ENCODE measurements at places on chromosomes 11 and 22.

DNA sequence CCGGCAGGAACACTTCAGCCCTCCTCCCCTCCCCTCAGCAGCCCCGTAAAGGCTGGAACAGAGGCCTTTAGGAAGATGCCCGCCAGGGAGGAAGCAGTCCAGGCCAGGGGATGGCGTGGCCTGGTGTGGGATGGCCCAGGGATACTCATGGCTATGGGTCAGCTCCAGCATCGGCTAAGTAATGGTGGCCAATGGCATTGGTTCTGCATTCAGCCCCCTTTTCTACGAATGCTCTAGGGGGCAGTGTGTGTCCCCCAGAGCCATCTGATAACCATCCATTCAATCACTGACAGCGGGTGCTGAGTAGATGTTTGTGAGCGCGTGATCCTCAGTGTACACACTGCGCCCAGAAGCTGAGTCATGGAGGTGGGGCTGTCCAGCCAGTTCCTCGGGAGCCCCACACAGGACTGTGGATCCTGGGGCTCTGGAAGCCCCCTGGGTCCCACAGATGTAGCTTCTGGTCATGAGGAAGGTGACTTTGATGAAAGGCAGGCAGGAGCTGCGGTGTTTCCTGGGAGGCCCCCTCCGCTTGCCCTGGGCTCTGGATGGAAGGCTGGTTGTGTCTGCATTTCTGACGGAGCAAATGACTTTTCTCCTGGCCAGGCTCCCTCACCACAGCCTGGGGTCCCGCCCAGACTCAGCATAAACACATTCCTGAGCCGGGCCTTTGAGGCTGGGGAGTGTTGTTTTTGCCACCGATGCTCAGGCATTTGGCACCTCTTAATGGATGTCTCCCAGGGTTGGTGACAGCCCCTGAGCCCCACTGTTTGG, 46.5 kb downstream of the FBLN1 start:
- DNase-seq = peak; percentile 88

DNA sequence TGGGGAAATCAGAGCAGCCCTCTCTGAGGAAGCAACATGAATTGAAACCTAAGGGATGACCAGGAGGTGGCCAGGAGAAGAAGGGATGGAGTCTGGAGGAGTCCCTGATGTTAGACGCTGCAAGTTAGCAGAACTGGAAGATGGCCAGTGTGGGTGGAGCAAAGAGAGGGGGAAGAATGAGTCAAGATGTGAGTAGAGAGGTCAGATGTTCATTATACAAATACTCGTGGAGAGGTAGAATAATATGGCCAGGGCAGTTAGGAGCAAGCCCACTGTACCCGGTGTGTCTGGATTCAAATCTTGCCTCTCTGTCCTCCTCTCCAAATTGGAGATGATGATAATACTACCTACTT, 242.0 kb downstream of the TENM4 start:
- DNase-seq = no peak

GRCh38 chr11:43072096-43072495, 239.7 kb upstream of the API5 start:
- no peak for DNase-seq

GRCh38 chr22:49541693-49542230, 285.9 kb downstream of the BRD1 start:
- DNase-seq = peak; percentile 71

DNA sequence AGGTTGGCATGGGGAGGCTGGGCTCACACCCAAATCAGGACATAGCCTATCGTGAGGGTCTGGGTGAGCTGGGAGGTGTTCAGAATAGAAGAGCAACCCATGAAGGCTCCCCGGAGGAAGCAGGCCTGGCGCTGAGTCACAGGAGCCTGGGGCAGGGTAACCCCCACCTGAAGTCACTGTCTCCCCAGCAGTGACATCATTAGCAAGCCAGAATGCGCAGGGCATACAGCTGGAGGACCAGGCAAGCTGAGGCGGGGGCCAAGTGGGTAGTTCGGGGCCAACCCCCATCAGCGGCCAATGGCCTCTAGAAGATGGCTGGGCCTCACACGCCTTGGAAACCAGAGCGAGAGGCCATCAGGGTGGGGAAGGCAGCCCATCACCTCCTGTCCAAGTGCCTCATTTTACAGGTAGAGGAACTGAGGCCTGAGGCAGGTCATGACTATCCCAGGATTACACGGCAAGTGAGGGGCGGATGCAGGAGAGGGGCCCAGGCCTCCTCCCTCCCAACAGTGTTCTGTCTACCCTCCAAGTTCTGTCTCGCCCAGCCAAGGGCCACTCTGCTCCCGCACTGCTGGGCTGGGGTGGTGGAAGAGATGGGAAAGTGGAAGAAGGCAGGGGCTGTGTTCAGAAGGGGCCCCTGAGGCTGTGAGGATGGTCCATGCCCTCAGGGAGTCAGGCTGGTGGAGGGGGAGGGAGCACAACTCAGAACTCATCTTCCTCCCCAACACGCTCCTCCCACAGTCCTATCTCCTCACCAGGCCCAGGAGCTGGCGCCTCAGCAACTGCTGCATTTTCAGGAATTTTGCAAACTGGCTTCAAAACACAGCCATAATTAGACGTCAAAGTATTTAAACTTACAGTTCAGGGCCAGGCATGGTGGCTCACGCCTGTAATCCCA, 24.6 kb downstream of the RPL3 start:
- DNase-seq = no peak

DNA sequence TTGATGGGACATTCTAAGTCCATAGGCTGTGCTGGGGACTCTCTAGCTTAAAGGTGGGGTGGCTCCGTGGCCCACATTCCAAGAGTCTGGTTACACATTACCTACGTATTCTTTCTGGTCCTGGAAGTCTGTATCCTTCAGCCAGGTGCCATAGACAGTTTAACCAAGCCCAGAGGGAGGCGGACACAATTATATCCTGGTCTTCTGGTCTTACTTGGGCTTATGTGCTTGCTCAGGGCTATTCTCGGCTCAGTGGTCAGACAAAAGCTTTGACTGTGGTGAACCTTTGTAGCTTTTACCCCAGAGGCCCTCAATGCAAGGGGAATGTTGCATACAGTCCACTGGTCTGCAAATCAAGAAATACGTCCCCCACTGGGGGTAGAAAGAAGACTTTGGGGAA, 3.4 kb upstream of the INCENP start:
- DNase-seq = no peak

DNA sequence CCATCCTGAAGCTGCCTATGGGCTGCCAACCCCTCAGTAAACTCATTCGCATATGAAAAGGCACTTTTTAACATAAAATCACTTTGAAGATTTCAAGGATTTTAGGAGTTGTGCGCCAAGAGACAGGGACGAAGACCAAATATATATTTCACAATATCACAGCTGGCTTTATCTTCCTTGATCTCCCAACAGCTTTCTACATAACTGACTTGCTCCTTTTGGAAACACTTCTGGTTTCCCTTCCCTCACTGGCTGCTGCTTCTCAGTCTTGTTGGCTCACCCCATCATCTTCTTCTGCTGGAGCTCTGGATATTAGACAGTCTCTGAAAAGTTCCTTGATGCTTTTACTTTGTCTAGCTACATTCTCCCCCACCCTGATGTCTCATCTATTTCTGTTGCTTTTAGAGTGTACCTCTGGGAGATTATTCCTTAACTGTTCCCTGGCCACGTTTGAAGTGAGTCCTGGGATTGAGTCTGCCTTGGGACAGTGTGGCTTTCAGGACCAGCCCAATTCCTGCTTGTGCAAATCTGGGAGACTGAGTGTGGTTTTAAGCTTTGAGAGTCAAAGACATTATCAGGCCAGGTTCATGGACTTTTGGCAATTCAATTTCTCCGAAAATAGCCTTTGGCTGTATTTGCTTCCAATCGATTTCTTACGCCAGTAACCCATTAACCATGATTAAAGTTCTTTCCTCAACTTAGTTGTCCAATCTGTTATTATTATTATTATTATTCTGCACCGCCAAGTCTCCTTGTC, 30.9 kb upstream of the NNMT start:
- peak; percentile 21 for DNase-seq

DNA sequence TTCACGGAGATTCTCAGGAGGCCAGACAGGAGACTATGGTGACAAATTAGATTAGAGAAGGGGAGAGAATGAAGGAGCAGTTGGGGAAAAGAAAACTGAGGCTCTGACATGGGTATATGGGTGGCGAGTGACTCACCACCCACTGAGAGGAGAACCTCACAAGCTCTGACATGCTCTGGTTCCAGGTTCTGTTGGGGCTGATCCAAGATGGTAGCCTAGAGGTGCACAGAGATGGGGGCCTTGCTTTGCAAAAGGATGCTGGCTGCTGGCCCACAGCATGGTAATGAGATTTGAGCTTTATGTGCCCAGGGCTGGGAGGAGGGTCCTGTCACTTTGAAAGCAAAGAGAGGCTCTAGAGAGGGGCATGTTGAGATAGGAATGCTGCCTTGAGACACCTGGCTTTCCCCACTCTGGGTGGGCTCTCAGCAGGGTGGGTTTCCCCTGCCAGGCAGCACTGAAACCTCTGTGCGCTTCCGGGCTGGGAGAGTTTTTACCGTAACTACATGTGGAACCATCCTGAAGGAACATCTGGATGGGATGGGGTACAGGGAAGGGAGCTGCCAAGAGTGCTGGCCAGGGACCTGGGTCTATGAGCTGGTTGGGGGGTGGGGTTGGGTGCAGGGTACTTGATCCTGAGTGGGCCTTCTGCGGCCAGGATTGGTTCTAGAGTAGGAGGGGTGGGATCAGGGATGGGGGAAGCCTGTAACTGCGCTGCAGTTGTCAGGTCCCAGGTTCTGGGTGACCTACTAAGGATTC, 1.2 kb upstream of the GRK2 start:
- DNase-seq = no peak

DNA sequence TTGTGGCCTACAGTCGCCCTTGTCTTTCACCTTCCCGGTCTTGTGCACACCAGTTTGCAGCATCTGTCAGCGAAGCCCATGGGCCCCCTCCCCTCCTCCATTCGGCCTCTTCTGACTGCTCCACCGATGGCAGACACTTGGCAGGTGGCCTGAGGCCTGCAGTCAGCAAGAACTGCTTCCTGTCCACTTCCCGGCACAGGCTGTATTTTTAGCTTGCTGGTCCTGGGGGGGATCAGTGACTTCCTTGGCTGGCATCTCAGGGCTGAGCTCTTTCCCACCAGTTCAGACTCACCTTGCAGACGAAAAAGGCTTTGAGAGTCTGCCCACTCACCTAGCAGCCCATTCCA, 106.4 kb downstream of the SYN3 start:
- no peak for DNase-seq

DNA sequence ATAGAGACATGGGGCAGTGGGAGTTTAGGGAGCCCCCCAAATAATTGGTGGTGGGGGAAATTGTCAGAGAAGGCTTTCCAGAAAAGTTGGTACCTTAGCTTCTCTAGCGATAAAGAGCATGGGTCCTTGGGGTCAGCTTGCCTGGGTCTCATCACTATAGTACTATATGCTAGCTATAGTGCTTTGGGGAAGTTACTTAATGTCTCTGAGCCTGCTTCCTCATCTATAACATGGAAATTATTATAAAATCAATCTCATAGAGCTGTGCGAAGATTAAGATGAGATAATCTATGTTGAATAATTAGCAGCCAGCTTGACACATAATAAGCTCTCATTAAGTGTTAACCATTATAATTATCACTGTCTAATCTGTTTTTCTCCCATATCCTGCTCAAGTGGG, 41.2 kb downstream of the STIM1 start:
- no peak for DNase-seq

DNA sequence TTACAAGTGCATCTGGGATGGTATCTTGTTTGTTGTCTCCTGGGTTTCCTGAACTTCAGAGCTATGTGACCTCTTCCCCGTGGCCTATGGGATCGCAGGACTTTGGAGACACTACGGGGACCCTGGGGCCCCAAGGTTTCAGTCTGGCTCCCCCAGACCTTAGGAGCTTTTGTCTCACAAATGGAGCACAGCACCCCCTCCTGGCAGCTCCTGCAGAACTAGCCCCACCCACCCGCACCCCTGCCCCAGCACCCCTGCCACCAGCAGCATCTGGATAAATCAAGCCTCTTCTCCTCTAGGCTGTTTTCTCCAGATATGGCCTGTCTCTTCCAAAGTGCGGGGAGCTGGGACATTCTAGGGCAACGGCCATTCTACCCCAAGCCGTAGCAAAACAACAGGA, 10.4 kb downstream of the RCOR2 start:
- DNase-seq = no peak

GRCh38 chr11:87275176-87275575, 237.4 kb downstream of the TMEM135 start:
- no peak for DNase-seq

DNA sequence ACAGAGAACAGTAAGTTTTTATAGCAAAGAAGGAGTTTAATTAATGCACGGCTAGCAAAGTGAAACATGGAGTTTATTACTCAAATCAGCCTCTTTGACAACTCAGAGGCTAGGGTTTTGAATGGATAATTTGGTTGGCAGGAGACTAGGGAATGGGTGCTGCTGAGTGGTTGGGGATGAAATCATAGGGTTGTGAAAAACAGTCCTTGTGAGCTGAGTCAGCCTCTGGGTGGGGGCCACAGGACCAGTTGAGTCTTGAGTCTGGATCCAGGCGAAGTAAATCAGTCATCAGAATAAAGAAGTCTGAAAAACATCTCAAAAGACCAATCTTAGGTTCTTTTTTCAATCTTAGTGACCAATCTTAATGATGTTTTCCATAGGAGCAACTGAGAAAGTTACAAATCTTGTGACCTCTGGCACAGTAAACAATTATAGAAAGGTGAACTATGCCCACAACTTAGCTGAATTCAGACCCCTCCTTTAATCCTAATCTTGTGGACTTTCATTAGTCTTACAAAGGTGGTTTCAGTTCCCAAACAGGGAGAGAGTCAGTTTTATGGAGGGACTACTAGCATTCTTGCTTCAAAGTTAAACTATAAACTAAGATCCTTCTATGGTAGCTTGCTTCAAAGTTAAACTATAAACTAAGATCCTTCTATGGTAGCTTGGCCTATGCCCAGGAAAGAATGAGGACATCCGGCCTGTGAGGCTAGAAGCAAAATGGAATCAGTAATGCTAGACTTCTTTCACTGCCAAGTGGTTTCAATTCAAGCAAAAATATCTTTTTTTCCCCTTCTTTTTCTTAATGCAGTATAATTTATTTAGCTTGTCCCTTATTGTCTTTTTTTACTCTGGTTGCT, 84.5 kb downstream of the AASDHPPT start:
- DNase-seq = no peak

DNA sequence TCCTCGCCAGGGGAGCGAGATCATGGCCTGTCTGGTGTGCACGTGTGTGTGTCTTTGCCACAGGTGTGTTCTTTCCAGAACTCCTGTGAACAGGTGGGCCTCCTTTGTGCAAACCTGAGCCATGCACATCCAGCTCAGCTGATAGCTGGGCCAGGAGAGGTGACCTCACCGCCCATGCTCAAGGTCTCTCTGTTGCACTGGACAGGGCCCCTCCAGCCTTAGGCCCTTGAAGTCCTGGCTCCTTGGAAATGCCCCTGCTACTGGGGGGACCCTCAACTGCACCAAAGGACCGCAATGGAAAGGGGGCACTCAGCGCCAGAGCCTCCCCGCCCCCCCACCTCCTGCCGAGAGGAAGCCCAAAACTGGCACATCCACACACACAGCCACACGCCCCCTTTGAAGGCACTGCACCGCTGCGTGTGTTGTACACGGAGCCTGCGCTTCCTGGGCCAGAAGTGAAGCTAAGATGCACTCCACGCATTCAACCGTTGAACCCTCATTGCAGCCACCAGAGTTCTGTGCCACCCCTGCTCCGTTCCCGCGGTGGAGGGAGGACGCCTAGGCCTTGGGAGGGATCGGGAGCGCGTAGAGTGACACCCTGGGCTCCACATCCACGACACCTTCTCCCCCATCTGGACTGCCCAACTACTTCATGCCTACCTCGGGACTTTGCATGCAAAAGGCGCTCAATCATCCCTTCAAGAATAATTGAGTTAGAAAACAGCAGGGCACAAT, 16.4 kb upstream of the IL2RB start:
- peak; percentile 56 for DNase-seq
